ENCODE measurements at places on chromosomes 5 and 9.

DNA sequence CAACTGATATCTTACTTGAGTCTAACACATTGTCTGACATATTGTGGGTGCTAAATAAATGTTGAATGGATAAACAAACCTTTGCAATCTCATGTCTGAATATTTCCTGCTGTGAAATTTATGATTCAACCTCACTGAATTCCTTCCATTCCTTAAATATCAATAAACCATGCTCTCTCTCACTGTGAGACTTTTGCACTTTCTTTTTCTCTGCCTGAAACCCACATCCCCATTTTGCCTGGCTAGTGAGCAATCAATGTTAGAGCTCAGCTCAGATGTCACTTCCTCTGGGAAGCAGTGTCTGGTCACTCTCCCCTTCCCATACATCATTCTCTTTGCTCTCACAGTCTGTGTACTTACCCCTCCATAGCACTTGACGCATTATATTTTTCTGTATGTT, 383.7 kb upstream of the TRPC7 start:
- DNase-seq, result no peak

DNA sequence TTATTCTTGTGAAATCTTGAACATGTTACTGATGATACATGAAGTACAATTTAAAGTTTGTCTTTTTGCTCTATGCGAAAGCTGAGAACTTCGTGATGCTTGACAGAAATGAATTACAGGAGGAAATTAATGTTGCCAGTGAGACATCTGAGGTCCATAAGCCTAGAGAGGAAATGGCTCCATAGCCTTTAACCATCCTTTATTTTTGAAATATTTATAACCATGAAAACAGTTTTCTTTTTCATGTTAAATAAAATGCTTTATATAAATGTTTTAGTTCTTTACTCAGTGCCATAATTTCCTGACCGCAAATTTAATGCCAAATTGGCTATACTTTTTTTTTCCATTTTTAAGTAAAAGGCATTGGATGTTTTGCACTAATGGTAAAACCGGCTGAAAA, 29.1 kb downstream of the F2RL2 start:
- no peak for DNase-seq

DNA sequence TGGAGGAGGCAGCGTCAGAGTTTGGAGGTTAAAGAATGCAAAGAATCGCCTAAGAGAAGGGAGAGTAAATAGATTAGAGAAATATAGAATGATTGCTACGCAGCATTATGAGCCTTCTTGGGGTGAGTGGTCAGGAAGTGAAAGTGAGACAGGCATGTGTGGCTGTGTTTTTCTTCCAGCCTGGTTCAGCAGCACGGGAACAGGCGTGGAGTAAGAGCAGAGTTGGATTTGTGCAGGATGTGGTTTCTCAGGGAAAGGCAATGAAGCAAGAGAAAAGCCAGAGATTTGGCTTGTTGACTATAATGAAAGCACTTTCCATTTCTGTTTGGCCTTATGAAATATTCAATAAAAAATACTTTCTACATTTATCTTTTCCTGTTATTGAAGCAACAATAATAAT, 34.3 kb upstream of the FRMD3 start:
- no peak for DNase-seq

DNA sequence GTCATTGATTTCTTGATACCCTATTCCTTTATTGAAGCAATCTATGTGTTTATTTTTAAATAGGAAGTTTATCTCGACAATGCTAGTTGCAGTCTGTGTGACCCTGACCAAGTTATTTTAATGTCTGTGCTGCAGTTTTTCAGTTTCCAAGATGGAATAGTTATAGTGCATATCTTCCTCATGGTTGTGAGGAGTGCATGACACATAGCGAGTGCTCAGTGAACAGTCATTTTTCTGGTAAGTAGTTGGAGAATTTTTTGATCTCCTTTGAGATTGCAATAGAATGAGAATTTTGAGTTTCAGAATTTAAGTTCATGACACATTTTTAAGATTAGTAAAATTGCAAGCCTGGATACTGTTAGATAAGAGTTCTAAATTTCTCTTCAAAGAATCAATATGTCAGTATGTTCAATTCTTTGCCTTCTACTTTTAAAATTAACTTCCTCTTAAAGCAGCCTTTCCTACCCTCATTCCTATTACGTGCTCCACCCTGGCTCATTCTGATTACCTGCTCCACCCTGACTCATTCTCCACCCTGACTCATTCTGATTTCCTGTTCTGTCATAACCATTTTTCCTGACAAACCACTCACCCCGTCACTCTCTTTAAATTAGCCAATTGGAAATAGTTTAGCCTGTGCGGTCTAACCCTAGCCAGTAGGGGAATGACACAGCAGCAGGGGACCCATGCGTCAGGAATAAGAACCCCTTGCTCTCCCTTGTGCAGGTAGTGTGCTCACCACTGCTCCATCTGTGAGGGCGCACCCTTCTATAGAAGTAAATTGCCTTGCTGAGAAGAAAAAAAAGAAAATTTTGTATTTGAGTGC, 30.7 kb downstream of the SPIN1 start:
- no peak for DNase-seq

DNA sequence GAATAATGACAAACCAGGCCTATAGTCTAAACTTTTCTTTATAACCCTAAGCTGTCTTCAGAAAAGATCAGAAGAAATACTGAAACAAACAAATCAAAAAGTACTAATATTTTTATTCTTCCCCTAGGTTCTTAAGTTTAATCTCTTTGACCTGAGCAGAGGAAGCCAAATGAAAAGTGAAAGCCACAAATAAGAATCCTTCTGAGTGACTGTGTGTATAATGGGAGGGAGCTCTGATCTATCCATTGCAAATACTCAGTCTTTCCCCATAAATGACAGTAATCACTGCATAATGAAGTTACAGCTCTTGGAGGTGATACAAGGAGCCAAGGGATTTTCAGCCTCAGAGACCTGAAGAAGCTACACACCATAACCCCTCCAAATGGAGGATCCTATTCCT, 126.9 kb upstream of the ATP10B start:
- DNase-seq, result no peak

GRCh38 chr9:91341749-91342148, 20.0 kb downstream of the AUH start:
- no peak for DNase-seq

DNA sequence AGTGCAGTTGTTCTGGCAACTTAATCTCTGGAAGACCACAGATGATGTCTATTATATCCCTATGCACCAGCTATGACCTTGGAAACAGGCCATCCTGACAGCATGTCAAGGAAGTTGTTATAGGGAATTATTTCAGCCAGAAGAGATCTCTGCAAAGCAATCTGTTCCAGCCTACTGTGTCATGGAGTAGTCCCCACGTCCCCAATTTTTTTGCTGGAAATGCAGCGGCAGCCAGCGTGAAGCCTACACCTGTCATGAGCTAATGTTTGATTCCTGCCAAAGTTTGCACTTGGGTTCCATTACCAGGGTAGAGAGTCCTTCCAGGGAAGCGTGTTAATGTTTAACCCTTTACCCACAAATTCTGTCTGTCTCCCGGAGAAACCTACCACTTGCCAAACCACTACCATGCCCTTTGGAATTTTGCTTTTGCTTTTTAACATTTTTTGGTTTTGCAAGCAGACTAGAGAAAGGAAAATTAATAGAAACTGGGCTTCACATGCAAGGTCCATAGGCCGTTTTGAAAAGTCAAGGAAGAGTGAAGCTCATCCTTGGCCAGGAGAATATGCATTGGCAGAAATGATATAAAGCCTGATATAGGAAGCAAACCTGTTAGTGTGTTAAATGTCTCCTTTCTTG, 174.9 kb upstream of the SPRY4 start:
- DNase-seq, result no peak

DNA sequence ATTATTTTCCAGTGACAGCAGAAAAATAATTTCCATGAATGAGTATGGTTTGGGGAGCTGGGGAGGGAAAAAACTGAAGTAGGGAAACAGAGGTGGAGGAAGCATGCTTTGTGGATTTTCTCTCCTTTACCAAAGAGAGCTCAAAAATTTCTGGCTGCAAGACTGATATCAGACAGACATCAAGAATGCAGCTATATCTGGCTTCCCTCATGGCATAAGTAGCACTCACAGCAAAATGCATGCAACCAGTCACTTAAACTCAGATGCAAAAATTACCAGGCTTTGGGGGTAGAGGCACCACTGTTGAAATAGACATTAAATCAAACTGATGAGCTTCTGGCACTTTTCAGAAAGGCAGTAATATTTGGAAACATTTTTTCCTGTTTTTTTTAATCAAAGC, 196.9 kb downstream of the TSSK1B start:
- no peak for DNase-seq

DNA sequence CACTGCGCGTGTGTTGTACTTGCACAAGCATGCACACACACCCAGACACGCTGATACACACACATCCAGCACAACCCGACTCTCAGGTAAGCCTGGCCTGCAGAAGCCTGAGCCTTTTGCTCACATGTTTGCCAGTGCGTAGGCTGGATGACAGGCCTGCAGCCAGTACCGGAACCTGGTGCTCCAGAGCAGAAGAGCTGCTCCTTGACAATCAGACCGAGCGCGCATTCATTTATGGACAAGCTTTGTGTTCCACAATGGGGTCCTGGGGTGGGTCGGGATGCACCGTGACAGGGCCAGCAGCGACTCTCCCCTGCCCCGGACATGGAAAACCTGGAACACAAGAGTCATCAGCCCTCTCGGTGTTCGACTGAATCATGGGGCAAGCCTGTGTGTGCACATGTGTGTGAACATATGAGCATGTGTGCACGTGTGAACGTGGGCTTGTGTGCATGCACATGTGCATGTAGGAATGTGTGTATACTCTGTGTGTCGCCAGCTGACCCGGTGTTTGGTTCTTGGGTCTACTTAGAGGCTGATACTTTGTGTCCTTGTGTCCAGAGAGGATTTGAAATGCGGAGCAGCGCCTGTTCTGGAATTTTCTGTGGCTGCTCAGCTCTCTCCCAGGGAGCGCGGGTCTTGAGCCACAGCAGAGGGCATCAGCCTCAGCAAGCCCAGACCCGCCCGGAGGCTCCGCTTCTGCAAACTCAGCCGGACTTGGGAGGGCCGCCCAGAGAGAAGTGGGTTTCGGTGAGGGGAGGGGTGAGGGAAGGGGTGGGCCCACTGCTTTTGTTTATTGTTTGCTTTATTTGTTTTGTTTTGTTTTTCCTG, 32.2 kb downstream of the IRX4 start:
- no peak for DNase-seq

- DNase-seq, result no peak
These were observed 201.7 kb downstream of the GADD45G start for GRCh38 chr9:89806371-89807100.

DNA sequence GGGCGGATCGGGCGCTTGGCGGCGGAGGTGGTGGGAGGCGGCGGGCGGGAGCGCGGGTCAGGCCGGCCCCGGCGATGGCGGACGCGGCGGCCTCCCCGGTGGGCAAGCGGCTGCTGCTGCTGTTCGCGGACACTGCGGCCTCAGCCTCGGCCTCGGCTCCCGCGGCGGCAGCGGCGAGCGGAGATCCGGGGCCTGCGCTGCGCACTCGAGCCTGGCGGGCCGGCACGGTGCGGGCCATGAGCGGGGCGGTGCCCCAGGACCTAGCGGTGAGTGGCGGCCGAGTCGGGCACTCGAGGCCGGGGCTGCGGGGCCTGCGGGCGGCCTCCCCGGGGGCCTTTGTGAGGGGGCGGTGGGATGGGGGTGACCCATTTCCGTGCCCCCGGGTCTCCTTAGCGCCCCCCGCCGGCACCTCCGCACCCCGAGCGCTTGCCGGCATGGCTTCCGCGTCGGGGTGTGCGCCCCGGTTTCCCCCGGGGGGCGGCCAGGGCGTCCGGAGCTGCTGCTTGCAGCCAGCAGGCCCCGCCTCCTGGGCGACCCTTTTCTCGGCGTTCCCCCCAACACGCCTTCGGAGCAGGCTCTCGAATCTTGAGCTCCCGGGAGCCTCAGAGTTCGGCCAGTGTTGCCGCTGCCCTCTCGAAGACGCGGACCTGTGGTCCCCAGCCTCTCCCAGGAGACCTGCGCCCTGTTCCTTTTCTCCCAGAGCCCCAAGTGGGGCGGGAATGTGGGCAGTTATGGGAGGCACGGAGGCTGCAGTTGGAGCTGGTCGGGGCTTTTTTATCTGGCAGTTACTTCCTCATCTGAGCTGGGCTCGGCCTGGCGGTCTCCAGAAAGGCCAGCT, 456 bp downstream of the KDM3B start:
- peak; percentile 66 for DNase-seq

GRCh38 chr9:114238891-114239875, 83.7 kb upstream of the ORM1 start:
- DNase-seq, result no peak

- no peak for DNase-seq
These were observed 37.7 kb upstream of the MRPS30 start for GRCh38 chr5:44770780-44771717.

DNA sequence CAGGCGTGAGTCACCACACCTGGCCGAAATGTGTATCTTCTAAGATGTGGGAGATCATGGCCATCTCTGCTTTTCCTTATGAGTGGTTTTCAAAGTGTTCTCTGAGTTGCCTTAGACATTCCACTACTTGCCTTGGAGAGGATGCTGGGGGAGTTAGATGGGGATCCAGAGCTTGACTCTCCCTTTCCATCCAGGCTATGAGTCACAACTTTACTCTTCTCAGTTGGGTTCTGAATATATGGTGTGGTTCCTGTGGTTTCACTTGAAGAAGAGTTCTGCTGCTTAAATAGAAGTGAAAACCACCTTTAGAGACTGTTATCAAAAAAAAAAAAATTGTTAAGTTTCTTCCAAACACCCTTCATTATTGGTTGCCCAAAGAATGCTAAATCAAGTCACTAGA, 217.6 kb downstream of the ZNF608 start:
- no peak for DNase-seq

DNA sequence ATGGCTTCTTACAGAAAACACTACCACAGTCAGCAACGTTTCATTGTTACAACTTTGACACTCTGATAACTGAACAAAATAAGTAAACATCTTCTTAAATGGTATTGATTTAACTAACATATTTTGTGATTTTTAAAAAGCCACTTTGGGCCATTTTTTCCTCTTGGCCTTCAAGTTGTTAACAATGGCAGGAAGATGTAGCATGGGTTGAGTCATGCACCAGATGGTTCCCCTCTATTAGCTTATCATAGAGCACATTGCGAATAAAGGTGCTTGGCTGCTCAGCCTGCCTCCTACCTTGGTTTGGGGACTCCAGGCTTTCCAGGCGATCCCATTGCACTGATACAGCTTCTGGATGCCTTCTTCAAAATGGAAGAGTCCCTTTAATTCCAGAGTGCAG, 24.1 kb upstream of the CER1 start:
- DNase-seq, result no peak

DNA sequence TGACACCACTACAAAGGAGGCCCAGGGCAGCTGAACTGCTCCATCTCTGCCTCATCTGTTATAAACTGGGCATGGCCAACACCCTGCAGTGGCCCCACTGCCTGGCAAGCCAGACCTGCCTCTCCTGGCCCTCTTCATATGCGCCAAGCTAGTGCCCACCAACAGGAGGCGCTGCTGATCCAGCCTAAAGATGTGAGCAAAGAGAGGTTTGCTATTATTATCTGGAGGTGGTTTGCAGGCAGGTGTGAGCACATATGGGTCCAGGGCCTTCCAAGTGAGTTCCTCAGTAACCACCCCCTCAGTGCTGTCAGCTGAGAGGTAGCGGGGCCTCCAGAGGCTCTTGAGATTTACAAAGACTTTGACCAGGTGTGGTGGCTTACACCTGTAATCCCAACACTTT, 232.2 kb downstream of the SYK start:
- DNase-seq, result peak; percentile 61
